ENCODE measurements at places on chromosomes 6 and 20.

GRCh38 chr6:138815797-138816528 is 20.1 kb downstream of the ECT2L start:
- peak; percentile 48 for DNase-seq

DNA sequence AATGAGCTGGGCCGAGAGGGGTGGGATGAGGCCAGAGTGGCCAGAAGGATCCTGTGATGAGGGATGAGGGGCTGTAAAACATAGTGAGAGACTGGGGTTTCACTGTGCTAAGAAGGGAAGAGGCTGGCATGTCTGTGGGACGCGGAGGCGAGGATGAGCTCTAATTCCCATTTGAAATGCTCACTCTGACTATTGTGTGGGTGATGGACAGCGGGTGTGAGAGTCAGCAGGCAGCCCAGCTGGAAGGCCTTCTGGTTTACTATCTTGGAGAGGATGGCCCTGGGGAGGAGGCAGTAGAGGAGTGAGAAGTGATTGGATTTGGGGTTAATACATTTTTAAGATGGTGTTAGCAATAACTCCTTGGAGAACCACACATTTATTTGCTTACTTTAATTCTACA is 9.5 kb upstream of the MICA start:
- no peak for DNase-seq

GRCh38 chr20:858011-858410 is 24.5 kb downstream of the FAM110A start:
- no peak for DNase-seq

- DNase-seq = peak; percentile 47
Observed at GRCh38 chr6:149566410-149567193, 427 bp downstream of the GINM1 start.

GRCh38 chr6:70709826-70710225 is 42.1 kb downstream of the SMAP1 start:
- DNase-seq = no peak

DNA sequence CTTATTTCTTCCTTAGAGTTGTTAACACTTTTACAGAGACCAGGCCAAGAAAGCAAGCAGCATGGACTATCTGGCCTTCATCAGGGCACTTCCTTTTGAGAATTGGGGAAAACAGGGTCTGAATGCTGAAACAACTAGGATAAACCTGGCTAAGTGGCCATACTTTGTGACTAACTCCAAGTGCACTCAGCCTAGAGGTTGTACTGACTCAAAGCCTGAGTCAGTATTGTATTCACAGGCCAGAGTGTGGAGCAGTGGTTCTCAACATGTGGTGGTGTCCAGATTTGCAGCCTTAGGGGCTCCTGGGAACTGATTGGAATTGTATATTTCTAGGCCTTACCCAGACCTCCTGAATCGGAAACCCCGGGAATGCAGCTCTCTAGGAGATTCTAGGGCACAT is 20.1 kb downstream of the SEC23B start:
- no peak for DNase-seq

GRCh38 chr20:24131684-24132083 is 143.1 kb upstream of the GGTLC1 start:
- no peak for DNase-seq

DNA sequence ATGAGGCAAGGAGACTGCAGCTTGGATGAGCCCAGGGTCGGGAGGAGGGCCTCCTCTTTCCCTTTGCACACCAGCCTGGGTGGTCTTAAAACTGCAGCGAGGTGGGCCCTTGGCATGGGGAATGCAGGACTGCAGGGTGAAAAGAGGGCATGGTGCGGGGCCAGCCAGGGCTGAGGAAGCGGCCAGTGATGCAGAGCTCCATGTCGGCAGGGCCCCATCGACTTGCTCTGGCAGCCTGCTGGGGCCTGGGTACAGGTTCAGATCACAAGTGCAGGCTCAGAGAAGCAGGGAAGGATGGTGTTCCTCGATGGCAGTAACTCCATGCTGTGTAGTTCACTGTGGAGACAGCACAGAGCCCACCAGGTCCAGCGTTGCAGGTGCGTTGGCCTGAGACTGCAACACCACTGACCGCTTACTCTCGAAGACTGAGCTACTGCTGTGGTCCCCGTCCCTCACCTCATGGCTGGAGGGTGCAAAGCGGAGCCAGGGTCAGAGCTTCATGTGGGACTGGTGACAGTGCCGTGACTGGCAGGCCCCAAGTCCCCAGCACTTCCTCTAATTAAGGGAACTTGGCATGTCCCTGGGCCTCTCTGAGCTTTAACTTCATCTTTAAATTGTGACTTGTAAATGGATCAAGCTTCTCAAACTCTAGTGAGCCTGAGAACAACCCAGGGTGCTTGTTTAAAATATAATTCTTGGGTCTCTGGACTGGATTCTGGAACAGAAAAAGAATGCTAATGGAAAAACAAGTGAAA is 223.2 kb downstream of the SYNDIG1 start:
- DNase-seq = peak; percentile 56

GRCh38 chr6:92043777-92044176 is 1375.6 kb downstream of the EPHA7 start:
- no peak for DNase-seq

DNA sequence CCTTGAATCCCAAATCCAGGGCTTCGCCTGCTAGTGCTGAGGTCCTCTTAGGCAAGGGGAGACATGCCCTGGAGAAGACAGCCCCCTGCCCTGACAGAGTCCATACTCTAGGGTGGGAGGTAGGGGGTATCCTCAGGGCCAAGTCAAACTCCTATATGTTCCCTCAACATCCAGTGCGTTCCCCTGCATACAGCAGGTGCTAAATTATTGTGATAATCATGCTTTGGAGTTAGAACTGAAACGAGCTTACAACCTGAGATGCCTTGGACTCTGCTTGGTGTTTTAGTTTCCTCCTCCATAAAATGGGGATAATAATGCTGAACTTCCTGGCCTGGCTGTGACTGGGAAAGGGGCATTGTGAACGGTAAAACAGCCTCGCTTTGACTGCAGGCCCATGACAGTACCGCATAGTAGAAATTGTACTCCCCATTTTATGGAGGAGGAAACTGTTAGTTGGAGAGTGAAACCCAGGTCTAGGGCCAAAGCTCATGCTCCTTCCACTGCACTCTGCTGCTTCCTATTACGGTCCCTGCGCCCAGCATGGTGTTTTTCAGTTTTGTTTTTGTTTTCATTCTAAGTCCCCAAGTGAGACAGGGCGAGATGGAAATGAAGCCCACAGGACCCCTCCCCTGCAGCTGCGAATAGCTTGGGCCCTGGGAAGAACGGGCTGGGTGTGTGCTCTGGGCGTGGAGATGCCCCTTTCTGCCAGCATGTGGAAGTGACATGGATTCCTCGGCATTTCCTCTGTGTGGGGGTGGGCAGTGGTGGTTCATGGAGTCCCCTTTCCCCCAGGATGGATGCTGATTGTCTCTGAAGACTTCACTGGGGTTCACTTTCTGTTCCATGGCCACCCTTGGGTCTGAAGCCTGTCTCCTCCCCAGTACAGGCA is 162.5 kb downstream of the VEGFA start:
- no peak for DNase-seq

- DNase-seq = no peak
Observed at GRCh38 chr6:25995507-25995906, 32.9 kb downstream of the TRIM38 start.

DNA sequence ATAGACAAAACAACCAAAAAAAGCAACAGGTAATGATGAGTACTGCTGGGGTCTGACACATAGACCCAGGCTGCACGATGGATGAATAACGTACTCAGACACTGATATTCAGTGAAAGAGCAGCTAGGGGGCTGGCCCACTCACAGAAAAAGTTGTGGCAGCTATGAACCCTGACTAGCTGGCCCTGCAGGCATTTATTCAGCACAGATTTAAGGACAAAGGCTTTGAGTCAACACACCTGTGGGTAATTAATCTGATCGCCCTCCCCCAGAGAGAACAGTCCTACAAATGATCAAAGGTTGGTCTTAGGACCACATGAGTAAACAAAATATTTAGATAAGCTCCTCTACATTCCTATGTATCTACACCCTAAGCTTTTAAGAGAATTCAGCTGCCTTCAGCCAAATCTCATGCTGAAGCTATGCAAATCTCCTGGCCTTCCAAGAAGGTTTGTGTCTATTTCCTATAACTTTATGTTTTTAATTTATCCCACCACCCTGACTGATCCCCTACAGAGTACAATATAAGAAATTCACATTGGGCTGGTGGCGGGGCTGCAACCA is 81.7 kb upstream of the NXT1 start:
- DNase-seq = no peak

- peak; percentile 53 for DNase-seq
Observed at GRCh38 chr6:139361211-139361610, 13.2 kb downstream of the CITED2 start.

- no peak for DNase-seq
Observed at GRCh38 chr20:1286267-1287024, 20.4 kb downstream of the SNPH start.

DNA sequence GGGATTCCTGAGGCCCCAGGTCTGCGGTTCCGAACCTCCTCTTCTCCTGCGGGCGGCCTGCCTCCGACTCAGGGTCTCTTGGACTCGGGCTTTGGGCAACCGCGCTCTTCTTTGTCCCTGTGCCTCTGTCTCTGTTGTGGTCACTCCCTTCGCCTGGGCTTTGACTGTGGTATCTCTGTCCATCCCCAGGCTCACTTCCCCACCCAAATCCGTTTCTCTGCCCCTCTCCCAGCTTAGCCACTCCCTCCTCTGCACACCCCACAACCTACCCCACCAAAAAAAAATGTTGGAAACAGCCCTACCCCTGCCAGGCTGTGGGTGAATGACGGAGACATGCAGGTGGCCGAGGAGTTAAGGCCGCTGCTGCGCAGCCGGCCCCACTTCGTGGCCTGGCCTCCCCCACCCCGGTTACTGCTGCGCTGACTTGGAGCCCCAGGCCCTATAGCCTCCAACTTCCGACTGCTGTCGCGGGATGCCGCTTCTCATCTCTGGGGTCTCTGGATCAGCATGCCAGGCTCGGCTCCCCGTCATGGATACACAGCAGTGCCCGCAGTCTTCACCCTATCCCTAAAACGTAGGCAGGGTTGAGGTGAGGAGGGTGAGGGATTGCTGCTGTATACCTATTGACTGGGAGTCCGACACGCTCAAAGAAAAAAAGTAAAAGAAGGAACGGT is 2.7 kb upstream of the MAFB start:
- DNase-seq = no peak

- DNase-seq = no peak
Observed at GRCh38 chr6:127891731-127892326, 9.0 kb downstream of the THEMIS start.

GRCh38 chr6:70413992-70414494 is 735 bp downstream of the FAM135A start:
- DNase-seq = peak; percentile 24

- no peak for DNase-seq
Observed at GRCh38 chr6:106417572-106418147, 57.1 kb downstream of the CRYBG1 start.

DNA sequence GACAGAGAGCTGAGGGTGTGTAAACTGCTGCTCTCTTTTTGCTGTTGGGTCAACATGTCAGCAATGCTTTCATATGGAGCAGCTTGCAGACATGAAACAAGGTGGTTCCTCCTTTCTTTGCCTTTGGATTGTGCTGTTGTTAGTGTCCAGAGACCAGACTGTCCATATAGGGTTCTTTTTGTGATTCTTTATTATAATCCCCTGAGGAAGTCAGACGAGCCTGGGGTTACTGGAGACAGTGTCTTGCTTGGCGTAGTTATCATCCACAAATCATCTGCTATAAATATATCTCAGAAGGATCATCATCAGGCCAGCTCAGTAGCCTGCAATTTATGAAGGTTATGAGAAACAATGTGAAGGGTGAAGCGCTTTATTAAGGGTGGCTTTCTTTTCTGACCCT is 2.3 kb upstream of the ADGRB3 start:
- DNase-seq = peak; percentile 11

DNA sequence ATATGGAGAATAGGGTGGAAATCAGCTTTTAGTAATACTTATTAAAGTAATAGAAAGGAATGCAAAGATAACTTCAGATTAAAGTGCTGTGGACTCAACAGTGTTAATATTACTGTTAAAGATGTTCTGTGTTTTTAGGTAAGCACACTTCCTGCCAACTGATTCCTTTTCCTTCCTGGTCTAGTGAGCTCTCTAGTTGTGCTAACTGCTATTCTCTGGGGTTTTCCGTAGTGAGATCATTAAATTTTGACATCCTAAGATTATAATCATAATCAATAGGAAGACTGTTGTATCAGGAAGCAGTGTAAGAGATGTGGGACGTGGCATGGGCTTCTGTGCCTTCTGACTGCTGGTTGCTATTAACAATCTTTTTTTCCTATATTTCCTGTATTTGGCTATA is 1.2 kb upstream of the TMEM217 start:
- DNase-seq = no peak

- no peak for DNase-seq
Observed at GRCh38 chr6:48713612-48714011, 602.6 kb upstream of the PTCHD4 start.

GRCh38 chr6:84448331-84448730 is 220.9 kb upstream of the CEP162 start:
- DNase-seq = no peak

- no peak for DNase-seq
Observed at GRCh38 chr6:113185299-113185698, 671.8 kb upstream of the MARCKS start.

DNA sequence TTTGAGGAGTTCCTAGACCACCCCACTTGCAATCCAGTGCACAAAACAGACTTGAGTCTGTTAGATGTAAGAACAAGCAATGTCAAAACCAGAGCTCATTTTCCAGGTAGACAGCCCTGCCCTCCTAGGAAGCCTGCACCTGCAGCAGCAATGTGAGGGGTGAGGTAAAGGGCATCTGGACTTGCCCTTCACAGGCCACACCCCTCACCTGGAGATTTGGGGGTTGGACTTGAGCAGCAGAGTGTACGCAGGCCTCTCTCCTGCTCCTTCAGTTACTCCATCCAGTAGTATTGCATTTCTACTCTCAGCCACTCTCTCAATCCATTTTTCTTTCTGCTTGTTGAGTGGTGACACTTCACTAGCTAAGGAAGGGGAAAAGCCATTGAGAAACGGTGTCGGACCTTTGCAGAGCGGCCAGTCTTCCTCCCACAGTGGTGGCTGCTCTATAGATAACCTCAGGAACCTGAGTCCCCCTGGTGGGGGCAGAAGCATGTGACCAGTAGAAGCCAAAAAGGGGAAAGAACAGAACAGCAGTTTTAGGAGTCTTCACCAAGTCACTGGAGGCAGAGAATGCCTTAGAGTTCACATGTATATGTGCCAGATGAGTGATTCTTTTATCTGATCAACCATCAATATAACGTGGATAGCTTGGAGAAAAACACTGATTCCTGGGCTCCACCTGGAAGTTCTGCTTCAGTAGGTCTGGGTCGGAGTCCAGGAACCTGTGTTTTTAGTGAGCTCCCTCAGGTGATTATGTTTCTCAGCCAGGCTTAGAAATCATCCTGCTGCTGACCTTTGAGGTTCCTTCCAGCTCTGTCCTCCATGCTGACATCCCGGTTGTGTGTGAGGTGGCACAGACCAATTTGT is 28.0 kb downstream of the ARFGEF2 start:
- DNase-seq = peak; percentile 42

GRCh38 chr6:41430875-41431274 is 95.5 kb downstream of the NCR2 start:
- DNase-seq = peak; percentile 36
